ENCODE measurements at places on chromosomes 4 and X.

DNA sequence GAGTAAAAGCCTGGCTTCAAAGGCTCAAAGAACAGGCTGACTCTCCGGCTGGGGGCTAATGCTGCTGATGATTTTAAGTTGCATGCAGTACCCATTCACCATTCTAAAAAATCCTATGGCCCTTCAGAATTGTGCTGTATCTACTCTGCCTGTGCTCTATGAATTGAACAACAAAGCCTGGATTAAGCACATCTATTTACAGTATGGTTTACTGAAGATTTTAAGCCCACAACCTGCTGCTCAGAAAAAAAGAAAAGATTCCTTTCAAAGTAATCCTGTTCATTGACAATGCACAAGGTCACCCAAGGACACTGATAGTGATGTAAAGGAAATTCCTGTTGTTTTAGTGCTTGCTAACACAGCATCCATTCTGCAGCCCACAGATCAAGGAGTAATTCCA lies 84.9 kb upstream of the SFRP2 start:
- DNase-seq = no peak

GRCh38 chrX:13023567-13023966 lies 20.9 kb downstream of the FAM9C start:
- DNase-seq = no peak

DNA sequence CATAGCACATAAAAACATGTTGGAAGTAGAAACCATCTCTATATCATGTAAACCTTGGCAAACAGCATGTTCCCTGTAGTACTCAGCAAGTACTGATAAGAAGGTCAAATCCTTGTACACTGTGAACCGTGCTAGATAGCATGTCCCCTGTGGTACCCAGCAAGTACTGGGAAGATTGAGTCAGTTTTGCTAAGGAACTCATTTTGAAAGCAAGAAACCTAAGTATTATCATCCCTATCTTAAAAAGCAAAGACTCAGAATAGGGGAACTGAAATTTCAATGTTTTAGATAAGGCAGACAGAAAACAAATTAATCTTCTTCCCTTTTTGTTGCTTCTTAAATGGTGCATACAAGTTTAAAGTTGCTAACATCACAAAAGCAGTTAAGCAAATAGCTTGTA lies 180.2 kb downstream of the RBM46 start:
- DNase-seq = no peak

DNA sequence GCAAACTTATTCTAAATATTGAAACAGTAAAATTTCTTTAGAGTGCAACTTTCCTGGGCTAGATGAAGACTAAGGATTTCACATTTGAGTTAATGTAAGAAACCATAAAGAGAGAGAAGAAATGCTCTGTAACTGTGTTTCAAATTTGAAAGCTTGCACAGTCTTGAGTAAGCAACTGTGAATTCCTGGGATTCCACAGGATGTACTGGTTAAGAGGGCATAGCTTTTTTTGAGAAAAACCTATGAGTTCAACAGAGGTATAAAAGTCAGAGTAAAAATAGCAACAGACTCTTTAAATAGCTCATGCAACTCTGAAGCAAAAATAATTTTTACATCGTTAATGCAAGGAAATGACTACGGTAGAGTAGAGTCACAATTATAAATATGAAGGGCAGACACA lies 25.5 kb downstream of the ZNF330 start:
- no peak for DNase-seq

DNA sequence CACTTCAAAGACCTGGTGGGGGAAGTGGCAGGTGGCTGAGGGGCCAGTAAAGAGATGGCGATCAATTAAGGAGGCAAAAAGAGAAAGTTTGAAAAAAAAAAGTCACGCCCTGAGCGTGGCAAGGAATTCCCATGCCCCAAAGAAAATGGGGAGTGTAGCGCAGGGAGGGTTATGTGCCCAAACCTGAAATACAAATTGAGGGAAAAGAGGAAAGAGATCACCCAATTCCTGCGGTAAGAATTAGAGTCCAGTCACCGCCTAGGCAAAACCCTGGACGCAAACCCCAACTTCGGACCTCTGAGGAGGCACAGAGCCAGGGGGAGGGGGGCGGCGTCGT lies 595 bp downstream of the ENOX2 start:
- DNase-seq = no peak

GRCh38 chrX:136250191-136251040 lies 784 bp downstream of the MAP7D3 start:
- DNase-seq = no peak

GRCh38 chrX:107199491-107199890 lies 6.7 kb downstream of the NUP62CL start:
- no peak for DNase-seq

DNA sequence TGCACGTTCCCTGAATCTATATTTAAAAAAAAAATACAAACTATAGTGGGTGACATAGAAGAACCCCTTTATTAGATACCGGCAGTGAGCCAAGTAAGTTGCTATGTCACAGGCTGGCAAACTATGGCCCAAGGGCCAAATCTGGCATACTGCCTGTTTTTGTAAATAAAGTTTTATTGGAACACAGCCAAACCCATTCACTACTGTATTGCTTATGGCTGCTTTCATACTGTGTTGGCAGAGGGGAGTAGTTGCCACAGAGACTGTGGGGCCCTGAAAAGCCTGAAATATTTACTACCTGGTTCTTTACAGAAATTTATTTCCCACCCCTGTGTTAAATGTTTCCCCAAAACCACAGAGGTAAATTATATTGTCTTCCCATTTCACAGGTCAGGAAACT lies 71.2 kb upstream of the EGFL6 start:
- no peak for DNase-seq

GRCh38 chrX:71111921-71112431 lies 599 bp upstream of the IL2RG start:
- no peak for DNase-seq

DNA sequence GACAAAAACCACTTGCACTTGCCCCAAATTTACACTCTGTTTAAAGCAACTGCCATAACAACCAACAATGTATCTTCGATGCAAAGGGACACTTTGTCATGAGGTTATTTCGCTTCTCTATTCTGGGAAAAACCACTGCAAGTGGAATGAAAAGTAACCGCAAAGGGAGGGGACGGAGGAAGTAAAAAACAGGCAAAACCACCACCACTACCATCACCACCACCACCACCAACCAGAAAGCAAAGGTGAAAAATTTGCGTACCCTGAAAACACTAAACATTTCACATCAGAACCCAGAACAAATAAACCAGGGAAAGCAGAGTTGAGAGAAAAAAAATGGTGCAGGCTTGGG lies 1.2 kb upstream of the N4BP2 start:
- peak; percentile 71 for DNase-seq

- DNase-seq = no peak
These were observed 56.4 kb downstream of the STARD8 start for GRCh38 chrX:68703846-68704245.

GRCh38 chrX:118536687-118537461 lies 41.3 kb downstream of the DOCK11 start:
- DNase-seq = no peak

Data from SIG-M5 (cell line).